ENCODE measurements at places on chromosomes 5 and 9.

- DNase-seq, result no peak
These were observed 32.7 kb downstream of the PRRT1B start for GRCh38 chr9:131578021-131578420.

GRCh38 chr9:93096811-93097382 lies 880 bp downstream of the CARD19 start:
- no peak for DNase-seq

GRCh38 chr5:179130101-179130681 lies 70.0 kb downstream of the ZNF354C start:
- no peak for DNase-seq

DNA sequence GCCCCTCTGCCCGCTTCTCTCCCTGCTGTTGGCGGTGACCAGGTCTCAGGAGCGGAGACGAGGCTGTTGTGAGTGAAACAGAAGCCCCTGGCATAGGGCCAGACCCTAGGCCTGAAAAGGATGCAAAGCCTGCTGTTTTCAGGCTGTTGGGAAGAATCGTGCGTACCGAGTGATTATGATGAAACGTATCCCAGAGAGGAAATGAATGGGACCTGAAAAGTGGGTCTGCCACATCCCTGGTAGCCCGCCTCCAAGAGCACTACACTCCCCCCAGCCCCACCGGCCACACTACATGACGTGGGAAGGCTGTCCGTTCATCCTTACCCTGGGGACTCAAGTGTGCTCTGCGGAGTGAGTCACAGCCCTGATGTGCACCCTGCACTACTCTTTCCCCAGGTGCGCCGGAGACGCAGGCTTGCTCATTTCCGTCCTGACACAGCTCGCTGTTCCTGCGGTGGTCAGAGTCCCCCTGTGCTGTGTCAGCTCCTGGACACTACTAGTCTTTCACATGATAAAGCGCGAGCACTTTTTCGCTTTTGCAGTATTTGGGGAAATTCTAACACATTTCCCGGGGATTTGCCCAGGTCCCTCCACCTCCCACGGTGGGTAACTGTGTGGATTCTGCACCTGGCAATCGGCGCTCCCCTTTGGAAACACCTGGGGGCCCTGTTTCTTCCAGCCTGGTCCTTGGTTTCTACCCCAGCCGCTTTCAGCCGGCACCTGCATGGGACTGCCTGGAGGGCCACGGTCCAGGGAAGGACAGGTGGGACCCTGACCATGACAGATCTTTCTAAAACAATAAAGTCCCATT lies 91.5 kb downstream of the ANKRD33B start:
- DNase-seq, result no peak

DNA sequence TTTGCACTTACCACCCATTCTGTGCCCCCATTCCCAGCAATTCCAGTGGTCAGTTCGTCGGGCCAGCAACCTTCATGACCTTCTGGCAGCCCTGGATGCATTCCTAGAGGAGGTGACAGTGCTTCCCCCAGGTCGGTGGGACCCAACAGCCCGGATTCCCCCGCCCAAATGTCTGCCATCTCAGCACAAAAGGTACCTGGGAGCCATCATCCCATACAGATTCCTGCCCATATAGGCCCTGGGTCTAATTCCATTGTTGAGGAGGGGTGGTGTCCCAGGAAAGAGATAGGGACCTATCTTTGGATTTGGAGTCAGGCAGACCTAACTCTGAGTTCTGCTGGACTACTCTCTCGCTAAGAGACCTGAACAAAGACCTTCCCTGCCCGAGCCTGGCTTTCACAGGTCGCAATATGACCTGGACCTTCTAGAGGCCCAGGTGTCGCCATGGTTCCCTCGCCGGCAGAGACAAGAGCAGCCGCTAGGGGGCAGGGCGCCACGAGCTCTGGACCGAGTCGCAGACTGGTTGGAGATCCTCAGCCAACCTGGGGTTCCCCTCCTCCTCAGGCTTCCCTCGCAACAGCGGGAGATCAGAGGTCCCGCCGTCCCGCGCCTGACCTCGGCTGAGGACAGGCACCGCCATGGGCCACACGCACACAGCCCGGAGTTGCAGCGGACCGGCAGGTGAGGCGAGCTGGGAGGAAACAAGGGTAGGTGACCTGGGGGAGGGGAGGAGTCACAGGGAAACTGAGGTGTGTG lies 3.1 kb downstream of the SLC4A9 start:
- DNase-seq, result no peak

DNA sequence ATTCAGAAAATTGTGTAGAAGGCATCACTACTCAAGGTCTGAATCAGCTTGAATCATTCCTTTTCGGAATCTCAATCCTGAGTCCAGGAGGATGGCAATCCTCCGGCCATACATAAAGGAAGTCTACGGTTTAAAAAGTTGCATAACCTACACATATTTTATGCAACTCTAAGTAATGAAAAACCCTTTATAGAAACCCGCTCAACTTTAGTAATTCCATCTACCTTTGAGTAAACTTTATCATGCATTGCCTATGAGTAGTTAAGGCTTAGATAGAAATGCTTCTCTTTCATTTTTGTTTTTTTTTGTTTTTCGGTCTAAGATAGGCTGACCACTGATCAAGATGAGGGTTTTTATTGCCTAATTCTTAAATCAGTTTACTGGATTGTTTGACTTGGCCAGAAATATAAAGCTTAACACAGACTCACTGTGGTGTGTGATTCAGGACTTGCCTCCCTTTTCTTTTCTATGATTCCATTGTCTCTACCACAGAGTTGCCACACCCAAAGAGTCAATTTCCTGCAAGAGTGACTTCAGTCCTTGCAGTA lies 85.0 kb downstream of the LURAP1L start:
- DNase-seq, result no peak

DNA sequence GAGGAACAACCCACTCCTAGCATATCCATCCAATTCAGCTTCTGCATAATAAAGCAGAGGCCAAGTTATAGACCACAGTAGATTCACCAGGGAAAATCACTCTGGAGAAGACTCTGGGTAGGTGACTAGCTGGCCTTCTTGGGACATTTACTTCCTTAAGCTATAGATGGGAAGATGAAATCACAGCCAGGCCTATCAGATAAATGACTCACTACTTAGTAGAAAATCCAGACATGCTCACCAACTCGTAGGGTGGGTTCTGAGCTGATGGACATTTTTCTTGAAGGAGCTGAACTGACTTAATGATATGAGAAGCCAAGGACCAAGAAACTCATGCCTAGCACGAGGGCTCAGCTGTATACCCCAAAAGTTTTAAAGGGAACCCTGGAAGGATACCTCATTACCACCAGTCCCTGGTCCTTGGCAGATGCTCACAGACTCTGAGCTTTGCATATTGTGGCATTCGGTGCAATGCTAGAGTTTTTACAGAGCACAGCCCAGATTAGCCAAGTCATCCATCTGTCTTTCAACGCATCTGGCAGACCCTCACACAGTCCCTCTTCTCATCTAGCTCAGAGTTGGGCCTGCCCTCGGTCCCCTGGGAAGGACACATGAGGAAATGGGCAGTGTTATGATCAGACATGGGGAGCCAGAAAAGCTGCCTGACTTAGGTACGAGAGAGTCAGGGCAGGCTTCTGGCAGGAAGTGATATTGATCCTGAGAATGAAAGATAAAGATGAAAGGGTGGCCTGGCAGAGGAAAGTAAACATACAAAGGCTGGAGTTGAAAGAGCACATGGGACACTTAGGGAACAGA lies 15.0 kb downstream of the ACSL6 start:
- no peak for DNase-seq

- no peak for DNase-seq
These were observed 900 bp upstream of the HAVCR2 start for GRCh38 chr5:157109744-157110143.

DNA sequence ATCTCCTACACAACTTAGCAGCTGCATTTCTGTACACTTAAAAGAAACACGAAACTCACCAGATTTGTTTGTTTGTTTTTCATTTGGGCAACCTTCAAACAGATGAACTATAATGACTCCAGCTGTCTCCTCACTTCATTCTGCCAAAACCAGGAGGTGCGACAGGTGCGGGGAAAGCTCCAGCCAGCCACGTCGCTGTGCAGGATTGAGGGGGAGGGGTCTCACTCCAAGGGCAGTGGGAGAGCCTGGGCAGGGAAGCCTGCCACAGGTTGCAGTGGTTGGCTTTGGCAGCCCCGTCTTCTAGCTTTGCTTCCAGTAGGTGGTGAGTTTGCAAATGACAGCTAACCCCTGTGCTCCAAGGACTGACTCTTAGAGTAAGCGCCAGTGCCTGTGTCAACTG lies 215.8 kb downstream of the CEMIP2 start:
- no peak for DNase-seq

DNA sequence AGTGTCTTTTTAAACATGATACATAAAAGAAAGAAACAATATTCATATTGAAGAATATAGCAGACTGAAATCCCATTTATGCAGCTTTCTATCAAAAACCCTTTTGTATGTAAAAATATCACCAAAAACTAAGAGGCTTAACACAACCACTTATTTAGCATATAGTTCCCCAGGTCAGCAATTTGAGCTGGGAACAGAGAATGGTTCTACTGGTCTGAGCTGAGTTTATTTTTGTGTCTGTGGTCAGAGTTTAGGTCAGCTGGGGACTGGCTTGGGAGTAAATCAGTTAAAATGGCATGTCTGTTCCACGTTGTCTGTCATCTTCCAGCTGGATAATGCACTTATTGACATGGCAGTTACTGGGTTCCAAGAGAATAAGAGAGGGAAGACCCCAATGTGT lies 165.0 kb downstream of the TMEM232 start:
- DNase-seq, result no peak

DNA sequence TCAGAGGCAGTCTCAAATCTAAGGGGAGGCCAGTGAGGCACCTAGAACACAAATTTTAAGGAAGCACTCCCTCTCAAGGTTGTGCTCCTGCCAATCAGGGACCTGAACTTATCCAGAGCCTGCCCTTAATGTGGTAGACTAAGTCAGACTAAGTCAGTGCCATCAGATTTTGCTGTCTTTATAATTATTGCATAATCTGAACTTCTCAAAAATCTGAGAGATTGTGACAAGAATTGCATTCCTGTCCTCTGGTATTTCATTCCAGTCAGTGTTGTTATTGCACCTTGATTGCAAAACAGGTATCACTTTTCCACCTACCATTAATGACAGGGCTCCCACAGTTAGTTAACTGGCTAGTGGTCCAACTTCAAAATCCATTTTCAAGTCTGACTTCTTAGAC lies 197.1 kb upstream of the HCN1 start:
- DNase-seq, result no peak

- DNase-seq, result no peak
These were observed 215.8 kb upstream of the CYLC2 start for GRCh38 chr9:102779356-102779755.

DNA sequence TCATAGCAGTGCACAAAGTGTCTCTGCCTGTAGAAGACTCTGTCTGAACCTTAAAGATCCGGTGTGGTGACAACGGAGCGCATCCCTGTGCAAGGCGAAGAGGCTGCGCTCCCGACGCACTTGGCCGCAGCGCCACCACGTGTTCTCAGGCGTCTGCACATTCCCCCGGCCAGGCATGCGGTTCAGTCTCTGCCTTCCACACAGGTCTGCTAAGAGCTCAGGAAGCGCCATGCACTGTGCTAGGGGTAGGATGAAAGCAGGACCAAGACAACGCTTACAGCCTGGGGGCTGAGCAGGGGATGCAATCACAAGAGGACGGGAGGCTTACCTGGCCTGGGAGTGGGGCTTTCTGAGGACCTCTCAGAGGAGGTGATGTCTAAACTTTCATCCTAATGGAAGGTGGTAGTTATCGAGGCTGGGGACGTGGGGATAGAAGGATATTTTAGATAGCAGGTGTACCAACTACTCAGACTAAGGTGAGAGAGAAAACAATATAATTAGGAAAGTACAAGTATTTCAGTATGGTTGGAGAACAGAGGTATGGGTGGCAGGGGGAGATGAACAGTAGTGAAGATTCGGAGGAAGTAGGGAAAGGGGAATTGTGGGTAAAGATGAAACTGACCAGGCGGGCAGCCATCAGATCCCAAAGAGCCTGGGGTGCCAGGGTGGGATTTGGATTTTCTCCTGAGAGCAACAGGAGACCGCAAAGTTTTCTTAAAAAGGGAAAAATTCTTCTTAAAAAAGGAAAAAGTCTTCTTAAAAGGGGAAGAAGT lies 13.3 kb downstream of the CAPSL start:
- DNase-seq, result no peak

DNA sequence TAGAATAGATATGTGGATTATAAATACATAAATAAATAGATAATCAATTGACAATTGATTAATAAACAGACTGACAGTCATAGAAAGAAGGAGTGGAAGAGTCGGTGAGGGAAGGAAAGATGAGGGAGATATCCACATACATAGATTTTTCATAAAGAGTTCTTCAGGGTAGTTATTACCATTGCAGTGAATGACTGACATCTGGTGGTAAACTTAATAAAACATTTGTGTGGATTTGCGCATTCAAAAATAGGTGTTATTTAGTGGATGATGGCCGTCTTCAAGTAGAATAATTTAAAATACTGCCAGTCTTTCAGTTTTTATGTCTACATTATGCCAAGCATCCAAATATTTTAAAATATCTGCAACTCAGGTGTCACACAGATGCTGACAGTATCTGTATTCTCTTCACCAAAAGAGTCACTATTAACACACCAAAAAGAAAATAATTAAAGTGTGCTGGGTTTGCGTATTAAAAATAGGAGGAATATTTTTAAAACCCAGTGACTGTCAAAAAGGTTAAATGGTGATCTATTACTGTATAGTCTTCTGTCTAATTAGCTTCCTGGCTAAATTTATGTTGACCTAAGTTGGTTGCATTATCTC lies 78.8 kb downstream of the GIN1 start:
- DNase-seq, result no peak

DNA sequence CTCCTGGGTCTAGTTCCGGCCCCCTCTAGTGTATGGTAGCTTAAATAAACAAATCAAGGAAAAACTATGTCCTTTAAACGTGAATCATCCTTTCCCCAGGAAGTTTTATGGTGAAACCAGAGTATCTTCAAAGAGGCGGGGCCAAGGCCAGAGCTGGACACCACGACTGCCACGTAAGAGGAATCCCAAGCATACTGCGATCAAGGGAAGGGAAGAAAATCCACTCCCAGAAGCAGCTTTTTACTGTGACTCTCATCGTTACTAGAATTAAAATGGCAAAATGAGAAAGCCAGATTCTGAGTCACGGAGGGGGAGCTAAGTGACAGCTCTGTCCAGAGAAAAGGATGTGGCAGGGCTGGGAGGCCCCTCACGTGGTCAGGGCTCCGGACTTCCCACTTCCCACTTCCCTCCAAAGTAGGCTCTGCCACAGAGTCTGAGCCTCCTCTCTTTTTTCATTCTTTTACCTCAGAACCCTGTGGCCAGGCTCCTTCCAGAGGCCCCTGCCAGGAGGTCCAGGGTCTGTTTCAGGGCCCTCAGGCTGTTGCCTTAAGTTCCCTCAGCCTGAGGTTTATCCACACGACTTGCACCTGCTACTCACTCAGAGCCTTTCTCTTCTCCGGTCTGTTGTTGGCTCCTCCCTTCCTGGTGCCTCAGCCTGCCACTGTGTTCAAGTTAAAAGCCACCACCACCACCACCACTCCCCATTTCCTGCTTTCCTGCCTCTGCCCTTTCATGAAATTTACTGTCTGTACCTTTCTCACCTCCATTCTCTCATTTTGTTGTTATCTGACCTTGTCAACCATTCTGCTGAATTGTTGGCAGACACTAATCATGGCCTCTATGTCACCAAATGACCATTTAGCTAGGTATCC lies 1.4 kb upstream of the GLRX start:
- DNase-seq, result no peak
